ENCODE measurements at places on chromosomes 1 and 21. TPM values are rescaled to one million over a fixed set of nuclear protein-coding genes. Genes with fewer than 3 reads are reported as not detected.

Gene ADAM30
- total RNA-seq = not detected

Gene WDR47
- 9.6 TPM for total RNA-seq

Gene PRCC
- 78.5 TPM for total RNA-seq

Gene CNKSR1
- 13.7 TPM for total RNA-seq

Gene C1QC
- total RNA-seq = 0.64 TPM

Gene LRRIQ3
- 0.85 TPM for total RNA-seq

Gene NIPAL3
- total RNA-seq = 13.6 TPM

Gene LCE1F
- not detected for total RNA-seq

Gene CELF3
- not detected for total RNA-seq

Gene PRKCZ
- 26.7 TPM for total RNA-seq

Gene PROK1
- total RNA-seq = not detected

Gene PIGR
- total RNA-seq = 1.4 TPM

Gene AZIN2
- 2.4 TPM for total RNA-seq

Gene AK5
- 3.0 TPM for total RNA-seq

Gene ATP1A2
- total RNA-seq = 0.15 TPM

Gene EXO1
- total RNA-seq = 26.3 TPM

Gene ACOT11
- total RNA-seq = 1.9 TPM

Gene MTHFR
- 37.4 TPM for total RNA-seq

Gene ANKRD65
- 1.9 TPM for total RNA-seq

Gene MAP10
- 1.5 TPM for total RNA-seq

Gene IARS2
- 106 TPM for total RNA-seq

Gene SELENBP1
- total RNA-seq = 5.9 TPM

Gene LRRC38
- not detected for total RNA-seq

Gene MRPS14
- total RNA-seq = 25.1 TPM

Gene CYP4A11
- not detected for total RNA-seq

Gene ADGRL4
- total RNA-seq = not detected

Gene KLHDC8A
- total RNA-seq = 0.31 TPM

Gene OXCT2
- total RNA-seq = 1.9 TPM

Gene SPRR1A
- total RNA-seq = not detected

Gene ZNF648
- not detected for total RNA-seq

Gene BTG2
- 6.1 TPM for total RNA-seq

Gene TMEM82
- total RNA-seq = not detected

Gene RNF186
- not detected for total RNA-seq

Gene LRRC3
- total RNA-seq = 3.3 TPM

Gene CFHR4
- total RNA-seq = not detected

Gene ST6GALNAC5
- total RNA-seq = not detected

Gene S100A12
- not detected for total RNA-seq

Gene COL8A2
- total RNA-seq = 1.2 TPM

Gene ZBTB17
- total RNA-seq = 41.6 TPM

Gene KCNJ6
- not detected for total RNA-seq

Gene REN
- total RNA-seq = not detected

Gene SLC1A7
- 0.31 TPM for total RNA-seq

Gene WDR64
- not detected for total RNA-seq
